ENCODE measurements at places on chromosomes 1 and 21. TPM values are rescaled to one million over a fixed set of nuclear protein-coding genes. Genes with fewer than 3 reads are reported as not detected.

PAQR6 gene
- total RNA-seq, result 2.9 TPM

CHI3L2 gene
- total RNA-seq, result not detected

CELA3B gene
- total RNA-seq, result not detected

LCE1B gene
- not detected for total RNA-seq

PERM1 gene
- total RNA-seq, result 0.19 TPM

HSPA6 gene
- total RNA-seq, result 6.5 TPM

RSPH1 gene
- total RNA-seq, result 0.50 TPM

Data from esophagus muscularis mucosa (tissue), 4 donors.